NCI-H187 treated with DMSO at 0.1 percent for 48 hours (cell line): ENCODE measurements at places on chromosomes 11 and 22.

- no peak for DNase-seq
These were observed 563.1 kb upstream of the ISX start for GRCh38 chr22:34502821-34503220.

- no peak for DNase-seq
These were observed 209.1 kb downstream of the DDX10 start for GRCh38 chr11:108873941-108874340.

GRCh38 chr11:39374963-39375698 lies 2084.3 kb downstream of the LRRC4C start:
- no peak for DNase-seq

DNA sequence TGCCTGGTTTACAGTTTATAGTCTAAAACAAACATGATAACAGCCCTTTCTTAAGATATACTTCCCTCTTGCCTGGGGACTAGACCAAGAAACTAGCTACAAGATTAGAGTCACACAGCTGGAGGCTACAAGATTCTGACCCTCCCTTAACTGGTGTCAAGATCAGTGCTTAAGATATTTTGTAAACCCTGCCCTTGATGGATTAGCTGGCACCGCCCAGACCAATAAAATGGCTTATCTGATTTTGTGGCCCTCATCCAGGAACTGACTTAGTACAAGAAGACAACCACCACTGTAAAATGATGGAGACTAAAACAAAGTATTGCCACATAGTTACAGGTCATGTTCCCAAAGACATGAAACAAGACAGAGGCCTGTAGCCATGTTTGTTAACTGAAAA lies 53.4 kb downstream of the FAM181B start:
- DNase-seq = no peak

- DNase-seq = no peak
These were observed 22.1 kb downstream of the ATP6V1E1 start for GRCh38 chr22:17606496-17606895.

DNA sequence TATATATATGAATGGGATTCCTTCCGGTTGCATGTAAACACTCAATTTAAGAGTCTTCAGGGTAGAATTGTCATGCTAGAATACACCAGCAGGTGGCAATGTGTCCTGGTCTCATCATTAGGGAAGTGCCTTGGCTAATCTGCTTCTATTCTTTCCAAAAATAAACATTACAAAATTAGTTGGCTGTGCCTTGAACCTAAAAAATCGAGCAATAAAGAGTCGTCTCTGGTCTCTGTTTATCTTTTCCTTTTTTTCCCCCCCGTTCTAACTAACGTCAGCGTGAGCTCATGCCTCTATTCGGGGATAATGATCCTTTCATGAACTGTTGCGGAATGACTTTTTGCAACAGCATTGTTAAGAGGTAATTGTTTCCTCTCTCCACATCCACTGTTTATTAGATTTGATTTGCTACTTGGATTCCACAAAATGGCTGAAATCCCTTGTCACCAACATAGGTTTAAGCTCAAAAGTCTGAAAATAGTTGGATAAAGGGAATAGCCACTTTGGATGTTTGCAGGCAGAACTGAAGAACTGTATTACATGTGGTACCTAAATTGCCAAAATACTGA lies 1.2 kb upstream of the ARHGEF12 start:
- DNase-seq = peak; percentile 48

DNA sequence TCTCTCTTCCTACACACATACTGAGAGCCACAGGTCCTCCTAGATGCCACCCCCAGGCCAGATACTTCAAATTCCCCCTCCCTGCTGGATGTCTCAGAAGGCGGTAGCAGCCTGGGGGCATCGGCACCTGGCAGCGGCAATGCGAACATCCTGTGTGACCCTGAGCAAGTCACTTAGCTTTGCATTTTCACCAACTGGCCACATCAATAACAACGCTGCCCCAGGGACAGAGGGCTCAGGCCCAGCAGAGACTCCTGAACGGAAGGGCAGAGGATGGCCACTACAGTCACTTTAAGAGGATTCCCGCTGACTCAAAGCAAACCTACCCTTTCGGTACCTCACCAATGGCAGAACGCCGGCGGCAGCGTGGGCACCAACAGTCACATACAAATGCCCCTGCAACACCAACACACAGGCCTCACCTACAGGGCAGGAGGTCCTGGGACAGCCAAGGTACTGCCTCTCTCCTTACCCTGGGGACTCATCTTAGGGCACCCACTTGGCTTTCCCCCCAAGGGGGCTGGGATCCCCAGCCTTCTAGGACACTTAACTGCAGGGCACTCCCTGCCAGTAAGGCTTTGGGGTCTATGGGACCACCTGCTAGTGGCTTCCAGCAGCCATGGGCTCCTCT lies 1.6 kb downstream of the LMO1 start:
- DNase-seq = no peak
